WTC11 (cell line): ENCODE measurements at places on chromosomes 1 and 21. TPM values are rescaled to one million over a fixed set of nuclear protein-coding genes. Genes with fewer than 3 reads are reported as not detected.
A peak's percentile ranks its signal among the peaks of the same experiment; 100 is the strongest.

DNA sequence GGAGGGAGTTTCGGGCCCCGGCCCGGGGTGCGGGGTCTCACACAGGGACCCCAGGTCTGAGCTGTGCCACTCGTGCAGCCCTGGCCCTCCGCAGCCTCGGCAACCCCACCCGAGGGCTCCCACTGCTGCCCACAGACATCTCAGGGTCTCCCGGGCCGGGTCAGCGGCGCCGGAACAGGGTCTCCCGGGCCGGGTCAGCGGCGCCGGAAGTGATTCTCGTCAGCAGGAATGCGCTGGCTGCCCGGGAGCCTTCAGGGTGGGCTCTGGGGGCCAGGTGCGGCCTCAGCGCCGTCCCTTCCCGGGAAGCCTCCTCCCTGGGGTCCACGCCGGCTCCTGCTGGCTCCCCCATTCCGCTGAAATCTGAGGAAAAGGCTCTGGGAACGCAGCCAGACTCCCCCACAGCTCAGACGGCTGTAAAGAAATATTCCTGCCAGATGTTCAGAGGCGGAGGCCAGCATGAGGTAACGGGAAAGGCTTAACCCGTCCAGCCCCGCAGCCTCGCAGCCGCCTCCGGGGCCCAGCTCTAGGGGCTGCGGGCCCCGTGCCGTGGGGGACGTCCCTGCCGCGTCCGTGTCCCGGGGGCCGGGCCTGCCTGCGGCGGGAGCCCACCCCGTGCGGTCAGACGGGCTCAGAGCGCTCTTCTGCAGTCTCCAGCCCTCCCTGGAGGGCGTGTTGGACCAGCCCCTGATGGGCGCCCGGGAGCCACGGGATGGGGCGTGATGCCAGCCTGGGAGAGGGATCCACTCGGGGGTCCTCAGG is 8.7 kb upstream of the COL6A1 start:
- DNase-seq, result no peak

DNA sequence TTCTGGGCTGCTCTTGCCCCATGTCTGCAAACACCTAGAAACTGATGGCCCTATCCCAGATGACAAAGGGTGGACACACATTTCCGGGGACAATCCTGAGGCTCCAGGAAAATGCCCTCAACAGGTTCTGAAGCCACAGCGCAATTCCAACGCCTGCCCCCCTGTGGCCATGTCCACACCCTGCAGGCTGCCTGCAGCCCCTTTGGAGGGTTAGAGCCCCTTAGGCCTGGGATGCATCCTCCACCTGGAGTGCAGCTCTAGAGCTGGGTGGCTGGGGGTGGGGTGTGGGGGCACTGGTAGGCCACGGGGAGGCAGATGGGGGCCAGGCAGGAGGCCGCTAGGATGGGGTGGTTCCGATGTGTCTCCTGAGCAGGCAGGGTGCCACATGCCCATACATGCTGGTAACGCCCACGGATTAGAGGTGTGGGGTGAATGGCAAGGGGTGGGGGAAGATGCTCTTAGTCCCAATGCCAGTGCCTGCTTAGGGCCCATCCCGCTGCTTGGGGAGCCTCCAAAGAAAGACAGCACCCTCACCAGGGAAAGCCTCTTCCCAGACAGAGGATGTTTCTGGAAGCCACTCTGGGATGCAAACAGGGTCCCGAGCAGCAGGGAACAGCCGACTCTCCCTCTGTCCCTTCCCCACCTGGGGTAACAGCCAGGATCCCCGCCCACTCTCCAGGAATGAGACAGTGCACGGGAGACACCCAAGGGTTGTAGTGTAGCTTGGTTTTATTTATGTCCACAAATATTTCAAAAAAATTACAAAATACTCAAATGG is 34.0 kb downstream of the SLC45A1 start:
- peak; percentile 81 for DNase-seq

The SPATA45 gene
- total RNA-seq, result 0.73 to 0.90 TPM (median 0.82 TPM) in 3 replicates

The RIMKLA gene
- 8.3 to 17.3 TPM (median 15.9 TPM) in 3 replicates for total RNA-seq

DNA sequence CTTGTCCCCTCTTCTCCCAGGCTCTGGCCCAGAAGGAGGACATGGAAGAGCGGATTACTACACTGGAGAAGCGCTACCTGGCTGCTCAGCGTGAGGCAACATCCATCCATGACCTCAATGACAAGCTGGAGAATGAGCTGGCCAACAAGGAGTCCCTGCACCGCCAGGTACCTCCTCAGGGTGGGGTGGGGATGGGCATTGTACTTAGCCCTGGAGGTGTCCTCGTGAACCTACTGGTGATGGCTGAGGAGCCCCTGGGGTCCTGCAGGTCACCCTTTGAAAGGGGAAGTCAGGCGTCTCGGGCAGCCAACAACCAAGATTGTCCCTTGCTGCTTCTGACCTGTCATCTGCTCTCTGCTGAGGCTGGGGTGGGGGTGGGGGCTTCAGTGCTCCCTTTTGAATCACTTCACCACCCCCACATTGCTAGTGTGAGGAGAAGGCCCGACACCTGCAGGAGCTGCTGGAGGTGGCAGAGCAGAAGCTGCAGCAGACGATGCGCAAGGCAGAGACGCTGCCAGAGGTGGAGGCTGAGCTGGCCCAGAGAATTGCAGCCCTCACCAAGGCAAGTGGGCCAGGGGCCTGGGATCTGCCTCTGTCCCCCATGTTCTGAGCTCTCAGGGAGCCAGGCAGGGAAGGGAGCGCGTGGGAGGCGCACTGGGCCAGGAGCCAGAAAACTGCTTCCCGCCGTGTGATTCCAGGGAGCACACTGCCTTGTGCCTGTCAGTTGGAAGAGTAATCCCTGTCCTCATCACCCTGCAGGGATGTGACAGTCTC is 19.7 kb downstream of the PPFIA4 start:
- no peak for DNase-seq

DNA sequence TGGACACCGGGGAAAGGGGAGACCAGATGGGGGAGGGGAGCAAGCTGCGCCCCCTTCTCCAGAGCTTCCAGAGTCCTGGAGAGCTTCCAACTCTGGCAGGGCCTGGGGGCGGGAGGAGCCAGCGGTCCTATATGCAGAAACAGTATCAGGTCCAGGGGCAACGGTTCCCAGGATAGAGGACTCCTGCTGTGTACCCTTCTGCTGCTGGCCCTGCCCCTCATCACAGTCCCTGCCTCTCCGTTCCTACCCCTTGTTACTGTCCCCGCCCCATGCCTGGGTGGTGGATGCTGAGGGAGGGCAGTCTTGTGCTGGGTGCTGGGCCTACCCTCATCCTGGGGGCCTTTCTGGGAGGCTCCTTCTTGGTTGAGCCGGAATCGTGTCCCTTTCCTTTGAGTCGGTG is 19.2 kb upstream of the PEX10 start:
- DNase-seq, result no peak

DNA sequence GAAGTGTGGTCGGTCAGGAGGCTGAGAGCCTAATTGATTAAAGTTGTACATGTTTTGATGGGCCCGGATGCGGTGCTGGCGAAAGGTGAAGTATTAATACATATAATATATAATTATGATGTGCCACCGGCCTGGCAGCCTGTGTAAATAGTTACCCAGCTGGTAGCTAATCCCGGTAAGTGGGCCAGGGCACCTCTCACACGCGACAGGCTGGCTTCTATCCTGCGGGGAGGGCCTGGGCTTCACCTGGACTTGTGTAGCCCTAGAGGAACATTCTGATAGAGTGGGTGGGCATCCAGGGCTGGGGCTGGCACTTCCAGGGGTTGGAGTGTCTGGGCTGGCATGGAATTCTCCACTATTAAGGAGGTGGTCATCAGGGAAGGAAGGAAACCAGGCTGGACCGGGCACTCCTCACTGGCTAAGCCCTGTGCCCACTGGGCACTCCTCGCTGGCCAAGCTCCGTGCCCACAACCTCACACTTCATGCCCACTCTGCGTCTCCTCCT is 48.3 kb downstream of the IGSF21 start:
- DNase-seq, result no peak

The LRRC53 gene
- not detected in 3 replicates for total RNA-seq

DNA sequence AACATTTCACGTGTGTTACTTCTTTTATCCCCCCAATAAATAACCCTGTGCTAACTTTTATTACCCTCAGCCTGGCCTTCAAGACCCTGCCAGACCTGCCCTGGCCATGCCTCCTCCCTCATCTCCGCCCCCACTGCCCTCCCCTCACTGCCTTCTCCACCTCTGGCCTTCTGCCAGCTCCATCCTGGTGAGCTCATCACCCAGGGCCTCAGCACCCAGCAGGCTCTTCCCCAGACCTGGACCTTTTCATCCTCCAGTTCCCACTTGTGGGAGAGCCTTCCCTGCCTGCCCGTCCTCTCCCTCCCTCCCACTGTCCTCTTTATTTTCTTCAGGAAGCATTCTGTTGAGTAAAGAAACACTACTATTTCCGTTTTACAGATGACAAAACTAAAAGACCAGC is 72.0 kb downstream of the SLC66A1 start:
- DNase-seq, result no peak

DNA sequence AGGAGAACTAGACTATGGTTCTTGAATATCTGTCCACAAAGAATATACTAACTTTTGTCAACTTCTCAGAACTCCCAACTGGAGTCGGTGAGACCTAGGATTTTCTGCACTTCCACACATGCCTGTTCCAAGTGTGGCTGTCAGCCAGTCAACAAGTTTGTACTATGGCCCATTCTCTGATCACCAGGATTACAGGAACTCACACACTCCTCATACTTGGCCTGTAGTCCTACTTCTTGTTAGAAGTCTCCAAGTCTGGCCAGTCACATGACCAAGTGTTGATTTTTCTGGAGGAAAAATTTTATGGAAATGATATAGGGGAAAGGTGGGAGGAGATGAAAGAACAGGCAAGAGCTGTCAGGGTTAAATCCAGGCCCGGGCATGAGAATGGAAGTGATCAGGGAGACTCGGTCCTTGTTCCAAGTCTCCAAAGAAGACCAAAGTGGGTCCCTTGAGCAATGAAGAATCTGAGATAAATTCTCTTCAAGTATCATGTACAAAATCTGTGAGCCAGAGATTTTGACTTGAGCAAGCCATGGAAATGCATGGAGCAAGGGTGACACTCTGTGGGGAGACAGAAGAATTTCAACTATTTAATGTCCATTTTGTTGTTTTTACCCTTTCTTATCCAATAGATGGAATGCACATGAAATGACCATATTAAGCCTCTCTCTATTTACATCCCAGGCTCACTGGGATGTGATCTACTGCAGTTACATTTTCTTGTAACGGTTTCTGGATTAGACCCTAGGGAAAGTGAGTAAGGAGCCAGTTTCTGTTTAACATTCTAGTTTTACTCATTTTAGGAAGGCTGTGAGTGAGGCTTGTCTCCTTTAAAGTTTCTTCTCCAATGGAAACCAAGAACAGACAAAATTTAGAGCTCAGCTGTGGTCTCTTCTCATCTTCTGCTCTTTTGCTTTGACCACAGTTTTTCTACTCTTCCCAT is 320.9 kb downstream of the ASTN1 start:
- peak; percentile 22 for DNase-seq

DNA sequence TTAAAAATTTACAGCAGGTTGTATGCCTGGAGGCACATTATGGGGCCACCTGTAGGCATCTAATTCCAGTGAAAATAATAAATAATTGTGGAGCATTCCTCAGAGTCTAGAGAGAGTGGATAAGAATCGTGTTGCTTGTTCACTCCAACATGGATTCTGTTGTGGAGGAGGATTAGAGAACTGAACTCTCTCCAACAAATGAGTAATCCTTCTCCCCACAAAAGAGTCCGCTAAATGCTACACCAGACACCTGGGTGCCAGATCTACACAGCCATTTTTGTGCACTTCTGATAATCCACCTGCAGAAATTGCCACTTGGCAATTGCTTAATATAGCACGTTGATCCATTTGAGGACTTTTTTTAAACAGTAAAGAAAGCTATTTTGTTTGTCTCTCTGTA is 113.7 kb upstream of the DPYD start:
- DNase-seq, result no peak

DNA sequence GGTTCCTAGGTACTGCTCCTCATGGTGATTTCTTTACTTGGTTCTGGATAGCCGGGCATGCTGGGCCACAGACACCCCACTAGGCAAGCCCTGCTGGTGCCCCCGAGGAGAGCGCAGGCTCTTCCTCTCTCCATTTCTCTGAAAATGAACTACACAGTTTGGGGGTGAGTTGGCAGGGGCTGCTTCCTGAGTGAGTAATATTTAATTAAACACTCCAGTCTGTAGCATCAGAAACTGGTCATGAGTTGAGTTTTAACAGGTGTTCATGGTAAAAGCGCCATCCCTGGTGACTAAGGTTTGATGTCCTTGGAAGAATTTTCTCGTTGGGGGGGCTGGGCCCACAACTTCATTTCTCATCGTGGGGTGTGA is 1.7 kb downstream of the SPSB1 start:
- no peak for DNase-seq

DNA sequence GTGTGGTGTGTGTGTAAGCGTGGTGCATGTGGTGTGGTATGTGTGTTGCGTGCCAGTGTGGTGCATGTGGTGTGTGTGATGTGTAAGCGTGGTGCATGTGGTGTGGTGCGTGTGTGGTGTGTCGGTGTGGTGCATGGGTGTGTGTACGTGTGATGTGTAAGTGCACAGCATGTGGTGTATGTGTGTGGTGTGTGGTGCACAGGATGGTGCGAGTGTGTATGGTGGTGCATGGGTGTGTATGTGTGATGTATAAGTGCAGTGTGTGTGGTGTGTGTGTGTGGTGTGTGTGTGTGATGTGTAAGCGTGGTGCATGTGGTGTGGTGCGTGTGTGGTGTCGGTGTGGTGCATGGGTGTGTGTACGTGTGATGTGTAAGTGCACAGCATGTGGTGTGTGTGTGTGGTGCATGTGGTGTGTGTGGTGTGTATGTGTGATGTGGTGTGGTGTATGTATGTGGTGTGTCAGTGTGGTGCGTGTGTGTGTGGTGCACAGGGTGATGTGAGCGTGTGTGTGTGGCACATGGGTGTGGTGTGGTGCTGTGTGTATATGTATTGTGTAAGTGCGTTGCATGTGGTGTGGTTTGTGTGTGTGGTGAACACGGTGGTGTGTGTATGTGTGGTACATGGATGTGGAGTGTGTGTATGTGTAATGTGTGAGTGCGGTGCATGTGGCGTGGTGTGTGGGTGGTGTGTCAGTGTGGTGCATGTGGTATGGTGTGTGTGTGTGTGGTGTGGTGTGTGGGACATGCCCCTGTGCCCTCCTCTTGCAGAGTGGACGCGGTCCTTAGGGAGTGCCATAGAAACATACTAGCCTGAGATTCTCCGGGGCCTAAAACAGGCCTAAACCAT is 1.1 kb upstream of the C2CD2 start:
- no peak for DNase-seq

DNA sequence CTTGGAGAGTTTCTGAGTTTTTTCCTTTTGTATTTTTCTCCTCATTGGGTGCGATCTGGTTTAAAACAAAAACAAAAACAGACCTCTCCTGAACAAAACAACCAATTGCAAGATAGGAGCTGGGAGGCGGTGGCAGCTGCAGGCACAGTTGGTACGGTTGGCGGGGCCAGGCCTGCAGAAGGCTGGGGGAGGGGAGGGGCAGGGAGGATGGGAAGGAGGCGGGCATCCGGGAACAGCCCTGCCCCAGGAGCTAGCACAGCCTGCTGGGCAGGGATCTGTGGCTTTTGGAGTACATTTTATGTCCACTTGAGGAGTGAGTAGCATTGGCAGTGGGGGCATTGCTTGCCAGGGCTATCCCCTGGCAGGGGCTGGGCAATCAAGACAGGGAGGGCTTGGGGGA is 5.2 kb downstream of the CAPN9 start:
- DNase-seq, result peak; percentile 54

GRCh38 chr1:89599332-89599630 is 33.6 kb upstream of the LRRC8C start:
- DNase-seq, result no peak

- no peak for DNase-seq
Observed at GRCh38 chr1:2288311-2288710, 60.2 kb downstream of the SKI start.
